ENCODE measurements at places on chromosomes 12 and 14.

- no peak for DNase-seq
These were observed 2.7 kb upstream of the CLECL1 start for GRCh38 chr12:9735601-9736000.

DNA sequence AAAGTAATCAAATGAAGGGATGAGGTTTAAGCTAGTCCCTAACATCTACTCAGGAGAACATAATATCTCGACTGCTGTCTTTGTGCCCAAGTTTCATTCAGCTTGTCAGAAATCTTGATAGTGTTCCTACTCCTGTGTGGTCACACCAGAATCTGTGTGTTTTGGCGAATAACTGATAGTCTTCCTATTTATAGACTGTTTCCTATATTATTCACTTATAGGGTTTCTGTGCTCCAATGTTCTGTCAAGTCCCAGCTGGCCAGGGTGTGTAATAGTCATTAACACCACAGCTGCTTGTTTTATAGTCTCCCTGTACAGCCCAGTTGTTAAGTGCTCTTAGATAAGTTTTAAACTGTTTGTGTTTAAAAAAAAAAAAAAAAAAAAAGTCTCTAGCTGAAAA is 45.9 kb downstream of the GPR135 start:
- DNase-seq: no peak

- peak; percentile 57 for DNase-seq
These were observed 311.9 kb downstream of the DUSP6 start for GRCh38 chr12:89040146-89040964.

DNA sequence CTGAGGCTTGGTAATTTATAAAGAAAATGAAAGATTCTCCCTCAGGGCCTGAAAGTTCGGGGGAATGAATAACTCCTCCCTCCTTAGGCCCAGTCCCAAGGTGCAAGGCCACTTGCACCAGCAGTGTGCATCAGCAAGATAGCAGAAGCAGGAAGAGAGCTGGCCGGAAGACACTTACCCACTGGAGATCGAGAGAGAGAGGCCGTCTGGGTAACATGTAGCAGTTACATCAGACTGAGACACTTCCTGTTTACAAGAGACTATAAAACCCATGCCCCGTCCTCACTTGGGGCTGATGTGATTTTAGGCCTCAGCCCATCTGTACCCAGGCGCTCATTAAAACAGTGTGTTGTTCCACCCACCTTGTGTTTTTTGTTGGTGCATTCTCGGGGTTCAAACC is 85.2 kb downstream of the TMTC3 start:
- no peak for DNase-seq

DNA sequence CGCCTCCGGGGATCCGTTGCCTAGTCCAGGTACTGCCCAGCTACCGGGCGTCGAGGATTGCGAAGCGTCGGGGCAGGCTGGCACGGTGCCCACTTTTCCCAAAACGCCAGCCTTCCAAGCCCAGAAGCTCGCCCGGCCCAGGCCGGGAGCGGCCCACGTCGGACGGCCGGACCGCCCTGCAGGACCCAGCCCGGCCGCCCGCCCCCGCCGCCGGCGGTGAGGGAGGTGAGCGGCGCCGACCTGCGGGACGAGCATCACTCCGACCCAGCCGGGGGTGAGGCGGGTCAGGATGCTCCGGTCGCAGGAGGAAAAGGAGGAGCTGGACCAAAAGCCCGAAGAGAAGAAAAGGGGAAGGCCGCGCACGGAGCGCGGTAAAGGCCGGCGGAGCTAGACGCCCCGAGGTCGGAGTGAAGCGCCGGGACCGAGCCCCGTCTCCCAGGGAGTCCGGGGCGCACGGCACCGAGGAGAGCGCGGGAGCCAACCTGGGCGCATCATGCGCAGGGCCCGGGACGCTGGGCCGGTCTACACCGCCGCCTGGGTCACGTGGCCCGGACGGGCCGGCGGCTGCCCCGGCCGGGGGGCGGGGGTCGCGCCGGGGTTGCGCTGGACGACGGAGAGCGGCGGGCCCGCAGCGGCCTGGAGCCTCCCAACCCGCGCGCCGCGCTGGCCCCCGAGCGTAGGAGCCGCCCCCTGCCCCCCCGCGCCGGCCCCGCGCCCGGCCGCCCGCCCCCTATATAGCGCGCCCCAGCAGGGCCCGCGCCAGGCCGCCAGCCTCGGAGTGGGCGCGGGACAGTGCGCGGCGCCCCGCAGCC is at the start of gene AQP5:
Gene AQP5, plus strand, starts transcription at position 762 of the 812 bp plus-strand sequence. CDS start 146 bp downstream, outside the sequence.
- peak; percentile 45 for DNase-seq

GRCh38 chr12:110199339-110200123 is 75.4 kb downstream of the IFT81 start:
- DNase-seq: no peak

DNA sequence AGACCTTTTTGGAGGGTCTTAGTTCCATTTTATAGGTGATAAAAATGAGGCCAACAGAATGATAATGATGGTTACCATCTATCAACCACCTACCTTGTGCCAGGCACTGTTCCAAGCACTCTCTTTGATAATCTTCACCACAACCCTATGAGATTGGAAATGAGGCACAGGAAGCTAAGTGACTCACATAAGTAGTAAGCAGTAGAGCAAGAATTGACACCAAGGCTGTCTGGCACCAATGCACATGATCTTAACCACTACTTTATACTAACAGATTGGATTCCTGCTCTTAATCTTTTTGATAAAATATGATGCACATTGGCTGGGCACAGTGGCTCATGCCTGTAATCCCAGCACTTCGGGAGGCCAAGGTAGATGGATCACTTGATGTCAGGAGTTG is 91.4 kb downstream of the DRAM1 start:
- DNase-seq: no peak

DNA sequence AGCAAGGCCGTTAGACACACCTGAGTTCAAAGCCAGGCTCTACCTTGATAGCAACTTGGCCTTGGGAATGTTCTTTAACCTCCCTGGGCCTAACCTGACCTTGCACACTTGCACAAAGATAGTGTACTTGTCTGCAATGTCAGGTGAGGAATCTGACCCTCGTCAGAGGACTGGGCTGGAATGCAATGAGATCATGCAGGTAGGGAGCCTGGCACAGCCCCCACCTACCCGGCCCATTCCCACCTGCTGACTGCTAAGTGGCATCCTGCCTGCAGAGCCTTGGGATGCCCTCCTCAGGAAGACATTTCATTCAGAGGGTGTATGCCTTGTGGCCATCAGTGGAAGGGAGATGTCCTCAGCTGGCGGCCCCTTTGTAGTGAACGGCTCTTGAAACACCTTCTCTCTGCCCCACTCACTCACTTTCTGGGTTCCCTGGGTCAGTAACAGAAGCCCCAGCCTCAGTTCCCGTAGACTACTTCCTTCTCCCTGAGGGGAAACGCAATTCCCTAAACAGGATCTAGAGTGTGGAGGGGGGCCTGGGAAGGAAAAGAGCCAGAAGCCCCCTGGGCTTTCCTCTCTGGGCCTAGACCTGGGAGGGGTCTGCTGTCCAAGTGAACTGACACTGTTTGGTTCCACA is 68.0 kb upstream of the DICER1 start:
- no peak for DNase-seq

DNA sequence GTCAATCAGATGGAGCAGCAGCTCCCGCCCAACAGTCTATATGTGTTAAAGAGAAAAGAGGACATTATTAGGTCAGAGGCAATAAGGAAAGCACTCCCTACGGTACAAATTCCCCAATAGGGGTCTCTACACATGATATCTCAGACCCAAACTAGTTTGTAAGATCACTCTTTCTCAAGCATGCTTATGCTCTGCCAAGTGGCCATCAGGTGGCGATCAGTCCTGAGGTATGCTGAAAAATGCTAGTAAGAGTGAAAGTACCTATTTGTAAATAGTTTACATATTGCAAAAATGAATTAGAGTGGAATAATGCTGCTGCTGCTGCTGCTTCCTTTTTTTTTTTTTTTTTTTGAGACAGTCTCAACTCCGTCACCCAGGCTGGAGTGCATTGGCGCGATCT is 61.0 kb downstream of the CPM start:
- peak; percentile 36 for DNase-seq
